Activated CD4-positive, alpha-beta T cell treated with anti-CD3 and anti-CD28 coated beads, Interleukin-2, amount 50 U/mL, for 48 hours (primary cell): ENCODE measurements at places on chromosomes 12 and 14.

GRCh38 chr12:39145175-39145999, 240.0 kb upstream of the CPNE8 start:
- peak; percentile 64 for DNase-seq

GRCh38 chr14:103834956-103835355, 12.4 kb downstream of the PPP1R13B start:
- no peak for DNase-seq

DNA sequence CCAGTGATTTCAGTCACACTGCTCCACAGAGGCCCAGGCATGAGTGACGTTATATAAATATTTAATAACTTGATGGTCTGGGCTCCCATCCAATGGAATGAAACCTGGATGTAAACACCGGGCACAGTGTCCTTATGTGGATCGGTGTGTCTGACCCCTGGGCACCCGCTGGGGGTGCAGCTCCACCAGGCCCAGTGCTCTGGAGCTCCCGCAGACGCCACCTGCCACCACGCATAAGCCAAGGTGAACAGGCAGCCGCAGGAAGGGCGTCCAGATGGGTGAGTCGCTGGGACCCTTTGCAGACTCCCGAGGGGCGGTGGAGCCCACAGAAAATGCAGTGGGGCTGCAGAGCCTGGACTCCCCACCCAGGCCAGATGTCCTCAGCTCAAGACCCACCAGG, 121.6 kb downstream of the SCARB1 start:
- DNase-seq, result no peak

GRCh38 chr14:41957459-41957858, 350.8 kb downstream of the LRFN5 start:
- no peak for DNase-seq

DNA sequence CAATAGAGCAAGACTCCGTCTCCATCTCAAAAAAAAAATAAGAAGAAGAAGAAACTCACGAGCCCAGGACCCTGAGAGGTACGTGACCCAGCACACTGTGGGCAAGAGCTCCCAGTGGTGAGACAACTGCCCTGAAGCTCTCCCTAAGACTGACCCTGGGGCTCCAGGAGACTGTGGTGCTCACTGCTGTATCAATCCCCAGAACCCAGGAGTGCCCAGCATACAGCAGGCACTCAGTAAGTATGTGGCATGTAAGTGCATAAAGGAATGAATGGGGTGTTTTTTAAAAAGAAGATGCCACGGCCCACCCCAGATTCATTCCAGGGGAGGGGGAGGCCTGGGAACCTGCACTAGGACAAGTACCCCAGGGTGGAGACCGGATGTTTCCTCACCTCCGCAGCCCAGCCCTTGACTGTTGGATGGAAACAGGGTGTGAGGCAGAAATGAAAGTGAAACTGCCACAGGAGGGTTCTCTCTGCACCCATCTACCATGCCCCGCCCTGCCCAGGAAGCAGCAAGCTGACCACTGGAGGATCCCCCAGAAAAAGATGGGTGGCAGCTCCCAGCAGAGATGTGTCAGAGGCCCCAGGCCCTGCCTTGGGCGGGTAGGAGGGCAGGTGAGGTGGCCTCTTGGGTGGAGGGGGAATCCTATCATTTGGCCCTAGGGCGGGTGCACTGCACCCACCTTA, 12.2 kb downstream of the ITPK1 start:
- DNase-seq, result peak; percentile 58

GRCh38 chr14:64685371-64686281, 18.6 kb upstream of the PLEKHG3 start:
- no peak for DNase-seq

GRCh38 chr14:101187816-101188570, 284.5 kb upstream of the RTL1 start:
- no peak for DNase-seq

- no peak for DNase-seq
These were observed 61.8 kb downstream of the FBXL14 start for GRCh38 chr12:1532375-1533165.

DNA sequence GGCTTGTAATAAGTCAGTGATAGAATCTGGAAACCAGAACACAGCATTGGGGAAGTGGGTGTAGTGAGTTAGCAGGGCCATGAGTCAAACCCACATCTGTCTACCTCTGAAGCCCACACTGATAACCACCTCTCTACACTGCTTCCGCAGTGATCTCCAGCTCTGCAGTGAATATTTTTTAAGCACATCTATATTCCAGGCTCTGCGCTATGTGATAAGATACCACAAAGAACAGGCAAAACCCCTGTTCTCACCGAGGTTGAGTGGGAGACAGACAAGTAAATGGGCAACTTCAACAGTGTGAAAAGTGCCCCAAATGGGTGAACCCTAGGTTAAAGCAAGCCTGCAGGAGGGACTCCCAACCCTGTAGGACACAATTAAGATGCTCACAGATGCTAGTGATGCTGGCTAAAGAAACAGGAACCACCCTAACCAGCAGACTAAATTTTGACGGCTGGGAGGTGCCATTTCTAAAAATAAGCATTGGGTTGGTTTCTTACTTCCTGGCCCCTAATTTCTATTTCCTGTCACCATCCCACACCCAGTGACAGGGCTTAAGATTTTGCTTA, 375.0 kb downstream of the DPF3 start:
- DNase-seq, result peak; percentile 36

DNA sequence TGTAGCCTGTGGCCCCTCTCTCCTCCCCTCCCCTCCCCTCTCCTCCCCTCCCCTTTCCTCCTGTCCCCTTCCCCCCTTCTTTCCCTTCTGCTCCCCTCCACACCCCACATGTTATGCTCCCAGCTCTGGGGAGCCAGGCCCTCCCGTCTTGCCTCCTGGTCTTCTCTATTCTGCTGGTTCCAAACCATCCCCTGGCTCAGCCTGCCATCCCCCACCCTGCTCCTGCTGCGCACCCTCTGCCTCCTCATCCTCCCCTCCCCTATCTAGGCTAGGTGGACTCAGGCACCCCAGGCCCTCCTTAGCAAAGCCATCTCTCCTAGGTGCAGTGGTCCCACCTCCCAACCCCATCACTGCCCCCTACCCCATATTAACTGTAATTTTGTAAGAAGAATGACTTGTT, 99.5 kb downstream of the CALM1 start:
- no peak for DNase-seq

DNA sequence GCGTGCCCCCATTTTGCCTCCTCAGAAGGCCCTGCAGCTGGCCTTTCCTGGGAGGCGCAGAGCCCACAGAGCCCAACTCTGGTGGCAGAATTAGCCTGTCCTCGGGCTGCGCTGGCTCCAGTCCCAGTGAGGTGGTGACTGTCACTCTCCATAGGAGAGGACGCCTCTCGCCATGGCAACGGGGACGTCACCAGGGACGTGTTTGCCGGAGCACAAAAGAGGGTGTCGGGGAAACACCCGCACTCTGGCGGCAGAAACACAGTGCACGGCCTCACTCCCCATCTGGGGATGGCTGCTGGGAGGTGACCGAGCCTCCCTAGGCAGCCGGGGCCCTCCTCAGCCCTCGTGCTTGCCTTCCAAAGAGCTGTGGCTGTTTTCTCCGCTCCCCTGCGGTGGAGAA, 50.2 kb upstream of the NCOR2 start:
- DNase-seq, result no peak

- no peak for DNase-seq
These were observed 18.1 kb downstream of the MEG3 start for GRCh38 chr14:100844082-100844408.

- DNase-seq, result no peak
These were observed 34.4 kb upstream of the CCNT1 start for GRCh38 chr12:48750769-48751356.

DNA sequence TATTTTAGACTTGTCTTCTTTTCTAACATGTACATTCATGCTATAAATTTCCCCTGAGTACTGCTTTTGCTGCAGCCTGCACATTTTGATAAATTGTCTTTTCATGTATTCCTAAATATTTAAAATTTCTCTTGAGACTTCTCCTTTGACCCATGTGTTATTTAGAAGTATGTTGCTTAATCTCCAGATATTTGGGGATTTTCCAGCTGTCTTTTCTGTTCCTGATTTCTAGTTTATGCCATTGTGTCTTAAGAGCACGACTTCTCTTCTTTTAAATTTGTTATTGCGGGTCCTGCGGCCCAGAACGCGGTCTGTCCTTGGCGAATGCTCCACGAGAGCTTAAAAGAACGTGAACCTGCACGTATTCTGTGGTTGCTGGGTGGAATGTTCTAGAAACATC, 136.4 kb downstream of the KIF26A start:
- DNase-seq, result no peak

DNA sequence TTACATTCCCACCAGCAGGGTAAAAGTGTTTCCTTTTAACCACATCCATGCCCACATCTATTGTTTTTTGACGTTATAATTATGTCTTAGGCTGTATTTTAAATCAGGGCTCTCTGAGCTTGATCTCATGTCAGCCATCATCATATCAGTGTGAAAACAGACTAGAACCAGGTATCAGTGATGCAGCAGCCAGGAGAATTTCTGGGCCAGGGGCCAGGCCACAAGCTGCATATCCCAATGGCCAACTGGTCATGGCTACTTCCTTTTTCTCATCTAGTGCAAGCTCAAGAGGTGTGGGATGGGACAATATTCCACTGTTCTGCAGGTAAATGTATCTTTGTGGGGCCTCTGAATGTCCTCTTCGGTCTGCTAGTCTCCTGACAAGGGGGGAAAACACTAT, 125.1 kb downstream of the CRADD start:
- no peak for DNase-seq

- no peak for DNase-seq
These were observed 12.8 kb upstream of the HELB start for GRCh38 chr12:66289485-66289884.

DNA sequence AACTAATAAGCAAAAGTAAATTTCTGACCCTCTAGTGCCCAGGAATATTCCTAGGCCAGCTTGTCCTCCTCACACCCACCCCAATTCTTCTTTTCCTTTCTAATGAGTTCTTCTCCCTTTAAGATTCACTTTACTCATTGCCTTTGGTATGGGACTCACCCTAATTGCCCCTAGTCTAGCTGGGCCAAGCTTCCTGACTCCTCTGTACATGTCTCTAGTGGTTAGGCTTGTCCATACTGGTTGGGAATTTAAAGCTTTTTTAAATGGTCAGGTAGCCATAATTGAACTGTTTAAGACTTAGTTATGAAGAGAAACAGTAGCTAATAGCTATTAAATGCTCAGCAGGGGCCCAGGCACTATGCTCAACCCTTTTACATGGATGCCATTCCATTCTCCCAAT, 248.2 kb downstream of the C12orf42 start:
- DNase-seq, result no peak

GRCh38 chr14:24938593-24938992, 111.4 kb downstream of the STXBP6 start:
- no peak for DNase-seq

GRCh38 chr12:111298582-111299436, 70.1 kb downstream of the PHETA1 start:
- DNase-seq, result peak; percentile 51

- DNase-seq, result no peak
These were observed 45.2 kb downstream of the ABCD2 start for GRCh38 chr12:39574378-39574777.
